ENCODE measurements at places on chromosomes 5 and 9.

- DNase-seq: no peak
Observed at GRCh38 chr9:93392974-93393373, 58.5 kb upstream of the FAM120A start.

DNA sequence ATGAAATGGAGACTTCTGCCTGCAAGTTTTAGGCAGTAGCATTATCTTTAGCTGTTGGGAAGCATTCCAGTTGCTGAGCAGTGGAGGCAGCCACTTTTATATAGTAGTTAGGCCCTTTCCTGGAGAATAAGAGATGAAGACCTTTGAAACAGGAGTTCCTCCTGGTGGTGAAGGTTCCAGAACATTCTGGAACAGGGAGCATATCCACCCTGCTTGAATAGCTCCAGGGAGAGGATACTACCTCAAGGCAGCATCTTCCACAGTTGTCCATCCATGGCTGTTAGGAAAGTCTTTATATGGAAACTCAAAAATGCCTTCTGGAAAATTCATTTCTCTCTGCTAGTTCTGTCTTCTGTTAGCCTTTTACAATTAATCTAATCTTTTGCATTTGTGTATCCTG, 3.0 kb downstream of the ASPN start:
- DNase-seq: no peak

- DNase-seq: no peak
Observed at GRCh38 chr5:95956021-95956899, 5.4 kb downstream of the ELL2 start.

GRCh38 chr5:26439121-26439520, 599.3 kb downstream of the CDH9 start:
- no peak for DNase-seq

DNA sequence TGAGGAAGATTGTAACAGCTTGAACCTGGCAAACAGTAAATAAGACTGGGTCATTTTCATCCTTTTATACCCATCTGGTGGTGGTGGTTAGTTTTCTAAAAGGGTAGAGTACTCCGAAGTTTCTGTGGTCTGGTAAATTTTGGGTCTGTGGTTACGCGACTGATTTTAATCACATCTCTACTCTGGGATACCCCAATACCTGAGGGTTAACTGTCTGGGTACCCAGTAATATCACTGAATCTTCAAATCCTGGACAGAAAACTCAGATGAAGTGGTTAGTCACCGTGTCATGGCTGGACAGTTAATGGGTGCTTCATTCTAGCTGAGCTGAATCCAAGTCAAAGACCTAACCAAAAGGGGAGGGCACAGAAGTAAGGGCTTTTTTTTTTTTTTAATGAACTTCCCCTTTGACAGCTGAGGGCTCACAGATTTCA, 474.2 kb downstream of the GADD45G start:
- no peak for DNase-seq

GRCh38 chr5:82396871-82397514, 118.8 kb upstream of the RPS23 start:
- no peak for DNase-seq

GRCh38 chr9:36922548-36922947, 111.5 kb downstream of the PAX5 start:
- DNase-seq: no peak

- no peak for DNase-seq
Observed at GRCh38 chr5:83475935-83476814, 4.6 kb downstream of the VCAN start.

DNA sequence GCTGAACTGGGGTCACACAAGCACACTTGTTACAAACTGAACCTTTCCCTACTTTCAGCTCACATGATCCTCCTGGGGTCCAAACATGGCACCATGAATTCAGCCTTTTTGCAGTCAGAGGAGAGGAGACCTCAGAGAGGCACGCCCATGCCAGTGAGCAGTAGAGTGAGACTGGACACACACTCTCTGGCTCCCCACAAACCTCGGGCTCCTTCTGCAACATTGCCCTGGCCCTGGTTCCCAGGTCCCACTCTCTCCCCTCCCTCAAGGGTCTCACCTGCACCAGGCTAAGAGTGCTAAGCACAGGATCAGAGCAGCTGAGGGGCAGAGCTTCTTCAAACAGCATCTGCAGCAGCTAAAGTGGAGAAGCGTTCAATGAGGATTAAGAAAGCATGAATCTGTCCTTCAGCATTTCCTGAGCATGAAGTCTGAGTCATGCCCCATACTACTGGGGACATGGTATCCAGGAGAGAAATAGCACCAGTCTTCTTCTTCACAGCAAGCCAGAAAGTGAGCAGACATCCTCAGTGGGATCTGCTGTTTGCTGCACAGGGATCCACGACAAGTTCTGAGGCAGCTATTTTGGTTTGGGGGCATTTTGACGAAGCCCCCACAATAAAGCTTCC, 27.2 kb downstream of the SLC35A4 start:
- DNase-seq: no peak

DNA sequence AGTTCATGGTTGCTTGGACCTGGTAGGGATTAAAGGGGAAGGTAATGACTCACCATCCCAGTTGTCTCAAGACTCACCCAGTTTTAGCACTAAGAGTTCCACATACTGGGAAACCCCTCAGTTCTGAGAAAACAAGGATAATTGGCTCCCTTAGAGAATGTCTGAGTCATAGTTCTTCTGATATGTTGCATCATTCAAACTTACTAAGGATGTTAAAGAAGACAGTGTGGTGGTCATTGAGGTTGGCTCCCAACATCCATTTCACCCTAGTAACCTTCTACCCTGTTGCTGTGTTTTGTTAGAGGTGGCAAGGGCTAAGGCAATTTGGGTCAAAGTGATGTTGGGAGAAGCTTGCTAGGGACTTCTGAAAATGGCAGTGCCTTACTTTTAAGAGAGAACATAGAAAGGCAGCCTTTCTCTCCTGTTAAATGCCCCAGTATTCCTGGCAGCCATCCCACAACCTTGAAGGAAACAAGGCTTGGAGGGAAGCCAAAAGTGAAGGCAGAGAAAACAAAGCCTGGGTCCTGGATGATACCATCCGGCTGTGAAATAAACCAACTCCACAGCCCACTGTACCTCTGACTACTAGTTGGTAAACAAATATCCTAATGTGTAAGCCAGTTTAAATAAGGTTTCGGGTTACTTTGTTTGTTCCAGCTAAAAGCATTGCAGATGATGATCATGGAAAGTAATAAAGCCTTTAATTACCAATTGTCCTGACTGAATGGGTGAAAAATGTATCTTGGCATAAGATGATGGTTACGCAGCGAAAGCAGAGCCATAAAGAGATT, 80.4 kb upstream of the ADAMTSL1 start:
- no peak for DNase-seq

DNA sequence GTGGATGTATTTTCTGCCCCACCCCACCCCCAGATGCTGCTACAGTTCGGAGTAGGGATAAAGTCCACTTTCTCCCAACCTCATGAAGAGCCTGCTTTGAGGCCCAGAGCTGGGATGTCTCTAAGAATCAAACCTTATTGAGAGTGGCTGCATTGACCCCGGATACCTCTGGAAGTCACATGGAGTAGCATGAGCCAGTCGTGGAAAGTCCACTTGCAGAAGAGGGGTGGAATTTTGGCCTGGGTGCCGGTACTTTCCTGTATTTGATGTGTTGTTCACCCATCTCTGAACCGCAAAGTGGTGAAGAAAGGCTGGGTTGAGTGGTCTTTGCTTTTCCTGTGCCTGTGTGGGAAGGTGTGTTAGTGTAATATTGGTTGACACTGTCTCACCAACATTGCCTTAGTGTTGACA, 3.7 kb downstream of the OTULIN start:
- DNase-seq: no peak

GRCh38 chr9:127662617-127663016, 44.2 kb upstream of the CFAP157 start:
- no peak for DNase-seq

GRCh38 chr5:149852641-149853330, 91.8 kb downstream of the PDE6A start:
- DNase-seq: no peak

- DNase-seq: no peak
Observed at GRCh38 chr5:170388818-170389549, at the start of gene KCNMB1. Gene KCNMB1, minus strand, starts transcription at chr5:170389367. Its CDS starts 3,920 bp downstream, at chr5:170385447.

GRCh38 chr5:170634256-170634990, 130.6 kb downstream of the KCNIP1 start:
- DNase-seq: no peak

DNA sequence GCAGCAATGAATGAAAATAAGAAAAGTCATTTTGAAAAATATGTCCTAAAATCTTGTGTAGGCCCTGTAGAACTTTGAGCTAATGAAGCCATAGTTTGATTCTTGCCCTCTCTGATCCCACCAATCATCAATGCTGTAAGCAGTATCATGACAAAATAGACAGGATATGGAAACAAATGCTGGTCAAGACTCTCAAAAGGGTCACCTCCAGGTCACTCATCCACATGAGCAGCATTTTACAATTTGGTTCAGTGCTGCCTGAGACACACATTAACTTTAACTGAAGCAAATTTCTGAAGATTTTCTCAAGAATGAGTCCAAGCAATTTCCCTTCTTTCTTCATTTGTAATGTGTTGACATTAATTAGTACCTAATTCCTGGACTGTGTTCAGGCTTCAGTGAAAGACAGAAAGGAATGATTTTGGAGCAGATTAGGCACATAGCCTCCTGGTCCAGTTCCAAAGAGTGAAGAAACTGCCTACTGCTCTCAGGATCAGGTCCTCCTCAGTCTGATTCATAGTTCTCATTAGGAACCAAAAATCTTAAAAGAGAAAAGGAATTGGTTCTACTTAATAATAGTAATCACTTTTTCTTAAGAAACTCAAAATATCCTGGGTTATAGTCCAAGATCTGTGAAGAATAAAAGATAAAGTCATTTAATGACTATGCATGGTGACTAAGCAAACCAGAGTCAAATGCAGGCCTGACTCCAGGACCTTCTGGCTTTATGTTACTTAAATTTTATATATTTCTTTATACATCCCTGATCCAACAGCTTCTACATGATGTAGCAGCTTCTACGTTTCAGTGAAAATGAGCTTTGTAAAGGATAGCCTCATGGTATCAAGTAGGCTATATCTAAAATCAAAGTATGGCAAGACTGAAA, 192.1 kb upstream of the RGMB start:
- DNase-seq: no peak

DNA sequence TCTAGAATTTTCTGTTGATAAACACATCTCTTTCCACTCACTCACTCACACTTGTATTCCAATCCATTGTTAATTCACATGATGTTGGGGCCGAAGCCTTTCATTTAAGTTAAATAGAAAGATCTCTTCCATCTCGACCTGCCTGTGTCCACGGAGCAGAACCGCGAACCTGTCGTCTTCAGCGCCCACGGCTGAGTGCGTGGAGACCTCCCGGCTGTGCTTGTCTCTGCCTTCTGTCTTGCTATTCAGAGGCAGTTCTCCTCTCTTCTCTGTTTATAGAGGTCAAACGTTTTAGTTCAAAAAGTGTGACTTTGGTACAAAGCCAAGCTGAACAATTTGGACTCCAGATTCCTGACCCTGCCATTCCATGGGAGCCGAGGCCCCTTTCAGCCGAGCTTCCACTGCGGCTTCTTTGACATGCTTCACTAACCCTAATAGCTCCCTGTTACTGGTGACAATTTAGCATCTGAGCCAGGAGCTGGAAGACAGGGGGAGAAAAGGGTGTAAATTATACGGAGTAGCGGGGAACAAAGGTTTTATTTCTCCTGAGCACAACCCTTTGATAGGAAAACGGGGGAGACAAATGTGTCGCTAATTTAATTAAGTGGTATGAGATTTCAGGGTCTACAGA, 314.4 kb upstream of the IRX4 start:
- no peak for DNase-seq

- no peak for DNase-seq
Observed at GRCh38 chr5:117201001-117201400, 626.4 kb upstream of the SEMA6A start.

DNA sequence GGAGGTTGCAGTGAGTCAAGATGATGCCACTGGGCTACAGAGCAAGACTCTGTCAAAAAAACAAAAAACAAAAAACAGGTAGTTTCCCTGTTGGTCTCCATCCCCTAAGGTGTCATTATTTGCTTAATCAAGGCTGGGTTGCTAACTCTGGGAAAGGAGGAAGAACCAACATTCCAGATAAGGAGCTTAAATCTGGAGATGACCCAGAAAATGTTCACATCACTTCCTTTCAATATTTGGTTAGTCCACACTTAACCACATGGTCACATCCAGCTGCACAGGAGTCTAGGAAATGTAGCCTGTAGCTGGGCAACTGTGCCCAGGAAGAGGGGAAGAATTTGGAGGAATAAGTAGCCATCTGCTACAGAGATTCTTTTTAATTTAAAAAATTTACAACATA, 25.9 kb upstream of the MEGF9 start:
- DNase-seq: no peak

DNA sequence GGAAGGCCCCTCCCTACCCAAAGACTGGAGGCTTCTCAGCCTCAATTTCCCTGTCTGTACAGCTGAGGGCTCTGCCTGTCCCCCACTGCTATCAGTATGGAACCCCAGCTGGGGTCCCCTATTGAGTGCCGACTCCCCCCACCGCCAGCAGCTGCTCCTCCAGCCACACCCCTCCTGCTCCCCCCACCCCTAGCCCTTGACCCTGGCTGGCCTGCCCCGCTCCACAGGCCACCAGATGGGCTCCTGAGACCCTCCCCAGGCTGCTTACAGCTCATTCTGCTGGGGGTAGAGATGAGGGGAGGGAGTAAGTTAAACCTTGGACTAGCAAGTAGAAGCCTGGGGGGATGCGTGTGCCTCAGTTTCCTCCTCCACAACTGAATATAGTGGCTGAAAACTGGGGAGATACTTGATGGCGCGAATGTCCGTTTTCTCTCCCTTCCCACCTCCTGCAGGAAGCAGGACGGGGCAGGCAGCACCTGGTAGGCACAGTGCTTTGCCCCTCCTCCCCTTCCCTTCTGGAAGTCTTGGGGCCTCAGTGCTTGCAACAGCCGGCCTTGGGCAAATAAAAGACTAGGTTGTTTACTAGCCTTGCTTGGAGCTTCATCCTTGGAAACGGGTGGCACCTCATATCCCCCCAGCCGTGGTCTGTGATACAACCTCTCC, 19.1 kb downstream of the URM1 start:
- DNase-seq: no peak

DNA sequence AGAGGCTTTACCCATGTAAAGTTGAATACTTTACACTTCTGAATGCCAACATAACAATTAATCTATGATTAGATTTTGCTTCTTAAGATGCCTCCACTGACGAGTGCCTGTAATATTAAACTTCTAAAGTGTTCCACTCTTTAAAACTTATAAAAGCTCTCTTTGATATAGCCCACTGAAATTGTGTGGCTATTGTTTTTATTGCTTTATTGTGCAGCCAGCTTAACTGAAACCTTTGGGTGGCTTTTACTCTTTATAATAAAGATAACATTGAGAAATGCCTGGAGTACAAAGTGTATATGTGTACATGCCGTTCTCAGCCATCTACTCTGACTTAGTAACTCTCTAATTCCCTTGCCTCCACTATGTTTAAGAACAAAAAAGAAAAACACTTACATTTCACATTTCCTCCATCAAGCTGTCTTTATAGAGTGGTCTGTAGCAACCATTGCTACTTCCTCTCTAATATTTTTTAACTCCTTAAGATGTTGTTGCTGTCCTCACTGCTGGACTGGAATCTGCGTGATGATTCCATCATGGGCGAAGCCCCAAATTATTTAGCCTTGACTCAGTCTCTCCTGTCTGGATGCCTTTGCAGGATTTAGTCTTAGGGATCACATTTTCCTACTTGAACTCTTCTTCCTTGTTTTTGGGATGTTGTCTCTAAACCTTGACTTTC, 9.1 kb downstream of the PIK3R1 start:
- no peak for DNase-seq

All from SK-N-MC (cell line).